ENCODE measurements at places on chromosomes 6 and 20.

DNA sequence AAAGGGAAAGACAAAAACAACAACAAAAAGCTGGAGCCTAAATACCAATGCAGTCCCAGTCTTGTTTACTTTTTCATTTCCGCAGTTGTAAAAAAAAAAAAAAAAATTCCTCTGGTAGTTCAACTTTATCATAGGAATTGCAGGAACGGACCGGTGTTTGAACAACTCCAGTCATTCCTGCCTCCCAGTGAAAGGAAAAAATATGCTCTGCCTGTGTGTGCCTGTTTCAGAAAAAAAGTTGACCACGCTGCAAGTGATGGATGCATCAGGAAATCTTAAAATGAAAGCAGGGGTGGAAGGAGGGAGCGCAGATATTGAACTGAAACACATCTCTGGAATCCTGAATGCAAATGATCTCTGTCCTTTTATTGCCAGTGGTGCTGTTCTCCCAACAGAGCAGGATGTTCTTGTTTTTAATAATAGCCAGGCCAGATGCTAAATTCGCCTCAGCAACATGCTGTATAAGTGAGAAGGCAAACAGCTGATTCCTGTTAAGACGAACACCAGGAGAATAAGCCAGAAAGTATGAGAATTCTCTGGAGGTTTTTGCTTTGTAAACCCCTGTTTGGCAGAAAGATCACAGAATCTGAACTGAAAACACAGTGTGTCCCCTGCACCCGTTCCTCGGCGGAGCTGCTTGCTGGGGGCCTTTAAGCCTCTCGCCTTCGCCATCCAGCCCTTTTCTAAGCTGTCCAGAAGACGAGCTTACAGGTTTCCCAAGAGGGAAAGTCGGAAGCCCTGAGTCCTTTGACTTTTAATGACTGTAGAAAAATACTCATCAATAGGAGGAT lies 178.4 kb upstream of the SUPT3H start:
- peak; percentile 39 for DNase-seq

DNA sequence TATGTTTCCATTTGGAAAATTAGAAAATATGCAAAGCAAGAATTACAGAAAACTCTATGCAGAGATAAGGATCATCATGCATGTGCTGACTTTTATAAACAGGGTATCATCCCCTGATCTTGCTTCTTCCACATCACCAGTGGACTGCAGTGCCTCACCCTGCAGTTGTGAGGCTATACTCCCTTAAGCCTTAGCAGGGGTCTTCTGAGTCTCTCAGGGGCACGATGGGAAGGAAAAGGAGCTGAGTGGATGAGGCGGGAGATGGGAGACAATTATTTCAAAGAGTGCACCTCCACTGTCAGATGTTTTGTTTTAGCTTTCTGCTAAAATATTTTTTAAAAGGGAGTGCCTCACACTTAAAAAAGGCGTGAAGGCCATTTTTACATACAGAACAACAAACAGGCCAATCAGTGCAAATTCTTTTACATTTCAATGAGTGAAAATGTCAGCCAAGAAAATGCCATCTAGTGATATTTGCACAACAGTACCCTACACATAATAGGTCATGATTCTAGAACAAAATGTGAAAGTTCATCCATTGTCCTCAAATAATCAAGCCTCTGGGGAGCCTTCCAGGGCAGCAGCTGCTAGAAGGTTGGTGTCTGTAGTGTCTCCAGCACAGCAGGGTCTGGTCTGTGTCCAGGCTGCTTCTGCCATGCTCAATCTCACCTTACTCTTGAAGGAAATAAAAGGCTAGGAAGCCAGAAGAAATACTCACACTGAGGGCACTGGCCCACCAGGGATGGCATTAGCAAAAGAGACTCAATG lies 13.2 kb upstream of the SERPINB9 start:
- no peak for DNase-seq

GRCh38 chr6:143562143-143562542 lies 50.6 kb upstream of the FUCA2 start:
- DNase-seq: no peak

DNA sequence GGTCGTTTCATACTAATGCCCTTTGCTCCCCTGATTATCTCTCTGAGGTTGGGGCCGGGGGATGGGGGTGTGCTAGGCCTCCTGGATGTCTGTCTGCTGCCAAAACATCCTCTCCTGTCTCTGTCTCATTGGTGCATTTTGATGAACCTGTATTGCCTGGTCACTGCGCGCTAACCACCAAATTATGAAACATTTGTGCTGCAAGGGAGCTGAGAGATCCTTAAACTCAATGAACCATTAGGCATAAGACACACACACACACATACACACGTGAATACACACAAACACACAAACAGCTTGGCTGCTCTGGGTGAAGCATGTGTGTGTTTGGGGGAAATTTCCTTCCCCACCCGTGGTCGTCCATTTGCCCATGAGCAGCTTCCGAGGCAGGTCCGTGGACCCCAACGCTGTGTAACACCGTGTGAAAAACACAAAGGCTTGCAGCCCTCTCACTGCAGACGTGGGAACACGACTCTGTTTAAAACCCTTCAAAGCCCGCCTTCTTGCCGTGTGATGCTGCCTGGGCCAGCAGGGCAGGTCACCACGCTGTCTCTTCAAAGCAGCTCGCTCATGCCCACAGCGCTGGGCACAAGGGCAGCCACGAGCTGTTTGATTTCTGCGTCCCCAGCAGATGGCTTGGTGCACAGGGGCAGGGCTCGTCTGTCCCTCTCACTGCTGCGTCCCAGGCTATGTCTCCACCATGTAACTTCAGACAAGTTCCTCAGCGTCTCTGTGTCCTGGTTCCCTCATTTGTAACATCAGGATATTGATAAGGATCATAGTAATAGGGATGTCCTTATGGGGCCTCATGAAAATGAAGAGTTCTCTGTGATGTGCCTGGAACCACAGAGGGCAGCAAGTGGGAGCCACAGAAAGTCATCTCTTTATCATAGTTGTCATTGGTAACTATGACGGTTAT lies 96.8 kb downstream of the CDH26 start:
- DNase-seq: no peak

- DNase-seq: no peak
Measured at GRCh38 chr6:73968221-73968757, 272.3 kb downstream of the CD109 start.

DNA sequence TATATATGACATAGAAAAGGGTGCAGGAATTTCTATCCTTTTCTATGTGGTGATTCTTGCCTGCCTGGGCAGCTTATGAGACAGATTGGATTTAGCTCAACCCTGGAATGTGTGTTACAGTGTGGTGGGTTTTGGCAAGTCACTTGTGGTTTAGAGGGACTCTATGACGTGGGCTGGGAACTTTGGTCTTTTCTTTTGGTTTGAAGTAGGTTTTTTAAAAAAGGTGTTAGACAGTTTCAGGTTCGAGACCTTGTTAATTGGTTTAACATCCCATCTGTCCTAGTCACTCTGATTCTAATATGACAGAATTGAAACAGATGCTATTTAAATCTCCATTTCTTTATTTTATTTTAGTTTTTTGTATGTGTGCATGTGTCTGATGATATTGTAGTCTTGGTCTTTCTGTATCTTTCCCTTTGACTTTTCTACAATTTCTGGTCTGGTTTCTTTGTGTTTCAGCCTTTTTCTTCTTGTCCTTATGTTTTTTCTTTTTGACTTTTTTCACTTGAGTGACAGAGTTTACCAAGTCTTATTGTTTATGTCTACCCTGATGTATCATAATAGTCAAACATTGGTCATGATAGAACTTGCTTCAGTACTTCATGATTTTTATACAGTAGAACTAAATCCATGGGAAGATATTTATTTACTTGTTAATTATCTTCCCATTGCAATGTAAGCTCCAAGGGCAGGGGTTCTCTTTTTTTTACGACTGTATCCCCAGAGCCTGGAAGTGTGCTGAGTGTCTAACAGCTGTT lies 174.3 kb downstream of the CDKAL1 start:
- no peak for DNase-seq

- DNase-seq: no peak
Measured at GRCh38 chr6:133817460-133818047, 71.4 kb upstream of the TCF21 start.

GRCh38 chr20:48490961-48491831 lies 336.6 kb downstream of the PREX1 start:
- no peak for DNase-seq

GRCh38 chr6:134802426-134803058 lies 147.4 kb downstream of the ALDH8A1 start:
- DNase-seq: no peak

- no peak for DNase-seq
Measured at GRCh38 chr6:70599187-70599586, 32.5 kb downstream of the SDHAF4 start.

GRCh38 chr6:33200219-33201146 lies at the start of the genes RXRB and SLC39A7:
TSS of gene RXRB (minus strand) at chr6:33200665. CDS start at chr6:33200476, 189 bp downstream.
TSS of gene SLC39A7 (plus strand) at chr6:33200867. CDS start at chr6:33201246, 379 bp downstream.
- DNase-seq: peak; percentile 100
